ENCODE measurements at places on chromosomes 7 and 10.

DNA sequence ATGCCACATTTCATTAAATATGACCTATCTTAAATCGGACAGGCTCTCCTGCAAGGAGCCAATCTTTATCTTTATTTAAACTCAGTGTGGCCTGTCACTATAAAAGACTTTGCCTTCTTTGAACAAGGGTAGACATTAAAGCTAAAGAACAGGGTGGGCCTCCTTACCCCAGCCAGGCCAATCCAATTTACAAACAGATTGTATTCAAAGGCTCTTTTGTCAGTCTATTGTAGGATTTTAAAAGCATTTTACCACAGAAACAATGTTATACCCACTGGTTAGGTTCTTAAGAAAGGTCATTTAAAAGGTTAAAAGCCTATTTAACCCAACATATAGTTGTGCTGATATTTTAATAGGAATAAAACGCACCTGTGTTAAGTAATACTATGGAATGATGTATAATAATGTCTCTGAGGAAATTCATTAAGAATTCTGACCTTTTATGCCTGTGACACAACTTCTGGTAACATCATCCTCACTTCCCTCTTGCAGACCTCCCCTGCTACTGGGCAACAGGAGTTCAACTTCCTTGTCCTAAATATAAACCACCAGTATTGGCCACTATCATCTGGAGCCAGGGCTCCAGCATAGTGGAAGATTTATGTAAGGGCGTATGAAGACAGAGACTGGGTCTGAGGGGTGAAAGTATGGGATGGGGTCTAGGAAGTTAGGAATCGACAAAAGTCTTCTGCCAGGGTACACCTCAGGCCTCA lies 32.5 kb downstream of the MTERF1 start:
- DNase-seq, result no peak

DNA sequence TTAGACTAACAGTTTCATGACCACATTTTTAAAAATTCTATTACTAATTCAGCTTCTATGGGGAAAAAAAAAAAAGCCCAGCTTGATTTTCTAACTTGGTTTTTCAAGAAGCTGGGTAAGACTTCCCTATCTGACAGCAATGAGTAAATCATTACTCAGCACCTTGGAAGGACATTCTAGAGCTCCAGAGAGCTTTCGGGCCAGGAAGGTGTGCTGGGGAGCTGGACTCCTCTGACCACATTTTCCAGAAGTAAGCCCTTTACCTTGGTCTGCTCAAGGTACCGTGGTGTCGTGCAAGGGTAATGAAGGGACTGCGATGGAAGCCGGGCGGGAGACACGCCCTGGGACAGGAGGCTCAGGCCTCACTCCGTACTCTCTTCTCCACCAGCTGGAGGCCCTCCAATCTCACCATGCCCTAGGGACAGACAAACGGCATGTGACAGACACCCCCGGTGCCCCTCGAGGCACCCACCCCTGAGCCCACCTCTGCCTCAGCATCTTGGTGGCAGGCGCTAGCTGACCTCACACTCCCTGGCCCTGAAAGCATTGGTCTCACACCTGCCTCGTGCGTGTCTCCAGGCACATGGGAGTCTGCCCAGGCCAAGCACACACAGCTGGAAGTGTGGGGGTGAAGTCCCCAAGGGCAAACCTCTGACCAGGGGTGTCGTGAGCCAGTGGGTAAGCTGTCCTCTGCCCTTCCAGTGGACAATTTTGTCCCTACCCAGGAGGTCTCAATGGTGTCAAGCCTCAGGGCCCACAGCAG lies 152.1 kb downstream of the OAT start:
- no peak for DNase-seq

- no peak for DNase-seq
These were observed 873.8 kb downstream of the TYW1 start for GRCh38 chr7:67870396-67870795.

DNA sequence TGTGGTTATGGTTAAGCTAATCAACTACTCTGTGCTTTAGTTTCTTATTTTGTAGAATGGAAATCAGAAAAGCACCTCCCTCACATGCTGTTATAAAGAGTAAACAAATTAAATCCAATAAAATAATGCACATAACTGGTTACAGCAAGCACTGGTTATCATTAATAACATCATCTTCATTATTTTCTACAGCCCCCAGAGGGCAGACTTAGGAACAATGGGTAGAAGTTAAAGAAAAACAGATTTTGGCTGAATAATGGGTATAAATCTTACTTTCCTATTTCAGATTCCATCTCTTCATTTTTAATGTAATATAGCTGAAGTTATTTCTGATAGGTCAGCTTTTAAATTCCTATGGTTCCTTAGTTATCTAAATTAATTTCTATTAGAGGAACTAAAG lies 126.5 kb downstream of the DOCK4 start:
- peak; percentile 28 for DNase-seq

DNA sequence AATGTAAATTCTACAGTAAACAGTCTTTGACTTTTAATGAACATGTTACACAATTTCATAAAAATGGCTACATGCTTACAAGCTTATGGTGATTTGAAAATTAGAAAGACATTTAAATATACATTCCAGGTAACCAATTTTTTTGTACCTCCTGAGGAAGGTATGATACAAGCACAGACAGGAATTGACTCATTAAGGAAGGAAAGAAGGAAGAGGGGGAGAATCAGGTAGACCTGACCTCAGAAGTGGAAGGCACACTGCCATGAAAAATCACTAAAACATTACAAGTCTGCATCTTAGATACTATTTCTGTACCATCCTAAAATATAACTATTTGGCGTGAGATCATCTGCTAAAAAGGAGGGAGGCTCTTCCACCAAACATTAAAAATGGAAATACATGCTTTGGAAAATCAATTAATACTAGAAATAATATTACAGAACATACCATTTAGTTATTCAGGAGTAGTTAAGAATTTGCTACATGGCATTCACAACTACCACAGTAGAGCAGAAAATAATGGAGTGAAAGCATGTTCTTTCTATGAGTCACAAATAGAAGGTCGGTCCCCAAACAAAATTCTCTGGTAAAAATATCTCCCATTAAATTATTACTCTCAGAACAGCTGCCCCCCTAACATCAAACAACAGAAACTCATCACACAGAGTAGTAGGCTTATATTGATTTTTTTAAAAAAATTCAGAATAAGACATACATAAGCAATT lies 15.2 kb downstream of the RAB11FIP2 start:
- DNase-seq, result no peak

GRCh38 chr7:150390205-150390604 lies 11.1 kb downstream of the ZNF775 start:
- DNase-seq, result no peak

DNA sequence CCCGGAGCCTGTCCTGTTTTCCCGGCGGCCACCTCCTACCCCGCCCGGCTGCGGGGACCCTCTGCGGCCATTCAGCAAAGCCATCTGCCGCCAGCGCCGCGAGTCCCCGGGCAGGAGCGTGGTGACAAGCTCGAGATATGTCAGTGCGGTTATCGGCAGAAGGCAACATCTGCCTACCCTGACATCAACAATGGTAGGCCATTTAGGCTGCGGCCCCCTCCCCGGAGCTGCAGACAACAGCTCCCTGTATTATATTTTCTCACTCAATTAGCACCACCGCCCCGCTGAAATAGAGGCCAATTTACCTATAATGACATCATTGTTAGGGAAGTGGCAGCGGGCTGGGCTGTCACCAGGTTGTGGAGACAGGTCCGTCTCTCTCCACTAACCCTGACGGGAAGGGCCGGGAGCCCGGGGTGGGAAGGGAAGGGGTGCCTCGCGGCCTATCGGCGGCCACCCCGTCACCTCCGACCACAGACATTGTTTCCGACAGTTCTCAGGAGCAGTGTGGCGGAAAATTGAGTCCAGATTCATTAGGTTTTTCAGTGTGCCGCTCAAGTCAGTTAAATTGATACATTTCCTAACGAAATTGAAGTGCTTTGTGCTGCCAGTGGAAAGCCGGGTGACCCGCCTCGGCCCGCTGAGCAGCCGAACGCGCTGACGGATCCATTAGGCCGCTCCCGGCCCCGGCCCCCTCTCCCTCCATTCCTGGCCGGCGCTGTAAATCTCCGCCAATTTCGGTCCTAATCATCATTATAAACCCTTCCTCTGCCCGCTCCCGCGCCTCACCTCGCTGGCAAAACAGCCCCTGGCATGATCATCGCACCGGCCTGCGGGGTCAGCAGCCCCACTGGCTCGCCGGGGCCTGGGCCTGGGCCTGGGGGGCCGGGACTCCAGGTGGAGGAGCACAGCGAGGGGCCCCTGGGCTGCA lies 43.0 kb downstream of the UNCX start:
- no peak for DNase-seq

- DNase-seq, result peak; percentile 97
These were observed 45.1 kb downstream of the RNLS start for GRCh38 chr10:88538048-88538447.

DNA sequence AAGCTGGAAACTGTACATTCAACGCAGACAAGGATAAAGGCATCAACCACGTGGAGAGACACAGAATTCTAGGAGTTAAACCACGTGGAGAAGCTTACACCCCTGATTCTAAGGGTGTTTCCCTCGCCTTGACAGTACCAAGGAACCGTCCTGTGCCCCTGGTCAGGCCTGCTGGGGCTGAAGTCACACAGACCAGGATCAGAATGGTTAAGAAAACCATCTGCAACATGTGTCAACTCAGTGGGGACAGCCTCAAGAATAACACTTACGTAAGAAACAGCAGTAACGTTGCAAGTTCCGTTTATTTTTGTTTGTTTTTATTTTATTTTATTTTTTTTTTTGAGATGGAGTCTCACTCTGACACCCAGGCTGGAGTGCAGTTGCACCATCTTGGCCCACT lies 55.6 kb downstream of the CHST15 start:
- no peak for DNase-seq
